ENCODE measurements at places on chromosomes 12 and 14. TPM values are rescaled to one million over a fixed set of nuclear protein-coding genes. Genes with fewer than 3 reads are reported as not detected.

DNA sequence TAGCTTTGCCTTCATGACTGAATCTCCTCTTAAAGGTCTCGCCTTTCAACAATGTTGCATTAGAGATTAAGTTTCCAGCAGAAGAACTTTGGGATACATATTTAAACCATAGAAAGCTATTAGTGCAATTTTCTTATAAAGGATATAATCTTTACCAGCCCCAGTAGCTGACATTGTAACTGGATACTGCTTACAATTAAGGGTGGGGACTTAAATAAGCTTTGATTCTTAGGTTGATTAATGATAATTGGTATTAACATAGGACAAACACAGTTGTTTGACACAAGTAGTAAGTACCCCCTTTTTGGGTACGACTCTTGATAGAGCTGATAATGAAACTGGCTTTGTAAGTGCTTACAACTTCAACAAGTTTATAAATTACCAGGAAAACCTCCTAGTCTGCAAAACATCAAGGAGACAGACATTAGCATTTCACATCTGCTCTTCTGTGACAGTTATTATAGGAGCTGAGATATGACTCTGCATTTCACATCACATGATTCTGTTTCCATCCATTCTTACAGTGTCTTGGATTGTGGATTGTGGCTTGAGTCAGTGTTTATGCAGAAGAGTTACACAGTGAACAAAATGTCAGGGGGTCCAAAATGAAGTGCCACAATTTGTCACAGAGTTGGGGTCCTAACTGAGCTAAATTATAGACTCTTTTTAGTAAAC, 249.1 kb upstream of the E2F7 start:
- no peaks in the 10 kb centered on the region for H3K36me3 ChIP-seq
- H3K4me3 ChIP-seq: no peak overlapping the region
- peaks cover 5% of the 10 kb centered on the region for H3K4me1 ChIP-seq
- no peaks in the 10 kb centered on the region for H3K27me3 ChIP-seq

GRCh38 chr12:67112586-67112985, 156.6 kb upstream of the CAND1 start:
- no peaks in the 10 kb centered on the region for H3K36me3 ChIP-seq
- H3K4me3 ChIP-seq: no peak overlapping the region
- no peaks in the 10 kb centered on the region for H3K27me3 ChIP-seq
- H3K4me1 ChIP-seq: no peaks in the 10 kb centered on the region
- no peak for DNase-seq
- H3K27ac ChIP-seq: no peak overlapping the region

DNA sequence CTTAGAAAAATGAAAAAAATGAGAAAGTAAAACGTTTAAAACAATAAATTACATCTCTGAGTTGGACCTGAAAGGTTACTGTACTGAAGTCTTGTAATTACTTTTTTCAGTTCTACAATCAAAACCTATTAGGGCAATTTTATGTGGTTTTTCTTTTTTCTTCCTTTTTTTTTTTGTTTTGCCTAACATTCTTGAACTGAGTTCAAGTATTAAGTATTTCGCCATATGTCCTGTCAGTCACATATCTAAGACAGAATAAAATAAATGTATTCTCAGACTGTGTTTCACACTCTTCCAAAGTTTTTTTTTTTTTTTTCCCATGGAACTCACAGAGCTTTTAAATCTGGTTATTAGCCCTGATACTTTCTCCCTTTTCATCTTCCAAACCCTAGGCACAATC, 172.0 kb downstream of the BCAT1 start:
- no peak overlapping the region for H3K27ac ChIP-seq
- H3K4me3 ChIP-seq: no peak overlapping the region
- no peaks in the 10 kb centered on the region for H3K36me3 ChIP-seq

- H3K27ac ChIP-seq: no peak overlapping the region
- DNase-seq: no peak
- no peak overlapping the region for H3K4me3 ChIP-seq
Observed at GRCh38 chr12:2893007-2893406, 2.3 kb downstream of the TULP3 start.

- no peak overlapping the region for H3K4me3 ChIP-seq
- no peaks in the 10 kb centered on the region for H3K36me3 ChIP-seq
- no peak overlapping the region for H3K27ac ChIP-seq
- H3K27me3 ChIP-seq: no peaks in the 10 kb centered on the region
Observed at GRCh38 chr12:115857160-115857920, 420.2 kb downstream of the MED13L start.

- peaks cover 38% of the 10 kb centered on the region for H3K36me3 ChIP-seq
- H3K4me1 ChIP-seq: no peaks in the 10 kb centered on the region
- H3K4me3 ChIP-seq: no peak overlapping the region
- no peak overlapping the region for H3K27ac ChIP-seq
- no peaks in the 10 kb centered on the region for H3K27me3 ChIP-seq
- DNase-seq: no peak
Observed at GRCh38 chr12:49750027-49750995, 9.0 kb downstream of the TMBIM6 start.

DNA sequence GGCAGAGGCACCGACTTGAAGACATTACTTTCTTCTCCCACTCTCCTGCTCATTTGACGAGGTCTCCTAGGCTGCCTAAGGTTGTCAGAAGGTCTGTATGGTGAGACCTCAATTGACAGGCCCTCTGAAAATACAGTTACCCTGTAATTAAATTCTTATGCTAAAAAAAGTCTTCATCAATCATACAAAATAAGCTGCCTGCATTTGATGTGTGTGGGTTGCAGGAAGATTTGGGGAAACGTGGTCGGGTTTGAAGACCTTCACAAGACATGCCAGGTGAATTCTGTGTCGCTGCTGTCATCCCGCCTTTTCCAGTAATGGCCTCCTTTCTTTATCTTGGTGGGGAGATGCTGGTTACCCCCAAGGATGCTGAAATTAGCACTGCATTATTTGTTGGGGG, 299.4 kb downstream of the CACNA1C start:
- H3K4me1 ChIP-seq: no peaks in the 10 kb centered on the region
- H3K27me3 ChIP-seq: no peaks in the 10 kb centered on the region
- H3K36me3 ChIP-seq: no peaks in the 10 kb centered on the region
- H3K4me3 ChIP-seq: no peak overlapping the region

DNA sequence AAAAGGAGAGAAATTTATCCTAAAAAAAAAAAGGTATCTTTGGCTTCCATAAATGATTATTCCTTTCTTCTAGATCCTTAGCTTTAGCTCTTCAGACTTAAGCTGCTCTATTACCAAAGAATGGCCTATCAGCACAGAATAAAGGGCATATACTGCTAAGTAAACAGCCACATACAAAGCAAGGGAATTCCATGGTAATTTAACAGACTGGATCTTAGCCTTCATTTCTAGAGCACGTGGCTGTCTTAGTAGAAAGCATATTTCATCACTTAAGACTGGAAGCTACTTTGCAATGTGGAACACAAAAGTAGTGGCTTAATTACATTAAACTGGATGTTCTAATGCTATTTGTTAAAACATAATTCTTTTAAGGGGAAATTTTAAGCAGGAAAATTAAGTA, 23.1 kb downstream of the TMED10 start:
- no peak overlapping the region for H3K27ac ChIP-seq
- no peaks in the 10 kb centered on the region for H3K4me1 ChIP-seq
- H3K36me3 ChIP-seq: peaks cover 11% of the 10 kb centered on the region

- H3K36me3 ChIP-seq: no peaks in the 10 kb centered on the region
- no peak overlapping the region for H3K27ac ChIP-seq
- no peak overlapping the region for H3K4me3 ChIP-seq
Observed at GRCh38 chr14:99473458-99473857, 7.2 kb downstream of the SETD3 start.

- no peak overlapping the region for H3K27ac ChIP-seq
- no peak overlapping the region for H3K4me3 ChIP-seq
- no peak for DNase-seq
- H3K36me3 ChIP-seq: no peaks in the 10 kb centered on the region
- H3K27me3 ChIP-seq: no peaks in the 10 kb centered on the region
- H3K4me1 ChIP-seq: peaks cover 6% of the 10 kb centered on the region
Observed at GRCh38 chr12:47770086-47770726, 2.8 kb upstream of the SLC48A1 start.

DNA sequence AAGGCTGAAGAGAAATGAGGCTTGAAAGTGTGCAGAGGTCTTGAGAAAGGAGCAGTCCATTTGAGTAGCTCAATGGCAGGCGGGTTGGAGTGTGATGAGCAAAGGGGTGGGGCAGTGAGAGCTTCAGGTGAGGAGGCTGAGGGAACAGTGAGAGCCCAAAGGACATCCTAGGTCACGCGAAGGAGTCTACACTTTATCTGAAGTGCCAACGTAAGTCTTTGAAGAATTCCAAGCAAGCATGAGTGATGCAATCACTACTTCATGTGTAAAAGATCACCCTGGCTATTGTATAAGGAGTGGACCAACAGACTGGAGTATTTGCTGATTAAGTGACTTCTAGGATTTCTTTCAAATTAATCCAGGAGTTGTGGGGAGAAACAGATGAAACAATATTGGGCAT, 159.9 kb upstream of the HIF1A start:
- H3K4me1 ChIP-seq: peaks cover 6% of the 10 kb centered on the region
- H3K27me3 ChIP-seq: no peaks in the 10 kb centered on the region
- H3K4me3 ChIP-seq: no peak overlapping the region
- DNase-seq: no peak

GRCh38 chr14:64983439-64984310, 3.0 kb upstream of the FNTB start:
- H3K4me1 ChIP-seq: peaks cover 4% of the 10 kb centered on the region
- DNase-seq: no peak
- H3K4me3 ChIP-seq: peak overlapping the region; percentile 60
- no peaks in the 10 kb centered on the region for H3K27me3 ChIP-seq
- no peaks in the 10 kb centered on the region for H3K36me3 ChIP-seq

GRCh38 chr12:42698213-42698612, 108.7 kb upstream of the PRICKLE1 start:
- peaks cover 1% of the 10 kb centered on the region for H3K36me3 ChIP-seq
- H3K27me3 ChIP-seq: no peaks in the 10 kb centered on the region
- no peak overlapping the region for H3K27ac ChIP-seq
- DNase-seq: no peak
- peaks cover under 1% of the 10 kb centered on the region for H3K4me1 ChIP-seq

GRCh38 chr12:11717519-11717961, 68.1 kb downstream of the ETV6 start:
- no peak overlapping the region for H3K27ac ChIP-seq
- H3K4me3 ChIP-seq: no peak overlapping the region
- H3K4me1 ChIP-seq: peaks cover 10% of the 10 kb centered on the region
- no peaks in the 10 kb centered on the region for H3K36me3 ChIP-seq
- H3K27me3 ChIP-seq: no peaks in the 10 kb centered on the region

DNA sequence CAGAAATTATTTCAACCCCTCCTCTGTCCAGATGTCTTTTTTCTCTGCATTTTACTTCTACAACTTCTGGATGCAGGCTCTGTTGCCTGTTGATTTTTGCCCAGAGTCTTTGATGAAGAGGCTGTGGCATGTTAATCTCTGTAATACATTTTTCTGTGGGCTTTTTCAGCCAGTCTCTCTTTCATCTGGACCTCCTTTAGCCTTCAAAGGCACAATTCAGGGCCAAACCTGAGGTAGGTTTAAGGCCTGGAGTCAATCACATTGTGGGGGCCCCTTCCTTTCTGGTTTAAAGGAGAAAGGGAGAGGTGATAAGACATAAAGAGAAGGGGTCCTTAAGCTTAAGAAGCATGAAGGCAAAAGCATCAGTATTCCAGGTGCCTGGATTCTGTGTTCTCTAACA, 553.7 kb downstream of the FLRT2 start:
- no peak for DNase-seq
- H3K27ac ChIP-seq: no peak overlapping the region
- peaks cover 3% of the 10 kb centered on the region for H3K36me3 ChIP-seq
- no peaks in the 10 kb centered on the region for H3K27me3 ChIP-seq

- no peaks in the 10 kb centered on the region for H3K27me3 ChIP-seq
- H3K36me3 ChIP-seq: no peaks in the 10 kb centered on the region
- H3K4me1 ChIP-seq: no peaks in the 10 kb centered on the region
- no peak for DNase-seq
- H3K27ac ChIP-seq: no peak overlapping the region
Observed at GRCh38 chr14:20413744-20414082, 412 bp upstream of the TEP1 start.

- no peaks in the 10 kb centered on the region for H3K27me3 ChIP-seq
- H3K36me3 ChIP-seq: peaks cover 14% of the 10 kb centered on the region
- peak overlapping the region; percentile 56 for H3K27ac ChIP-seq
- DNase-seq: peak; percentile 67
- peaks cover 10% of the 10 kb centered on the region for H3K4me1 ChIP-seq
- no peak overlapping the region for H3K4me3 ChIP-seq
Observed at GRCh38 chr12:13595536-13596443, 385.6 kb downstream of the GRIN2B start.

DNA sequence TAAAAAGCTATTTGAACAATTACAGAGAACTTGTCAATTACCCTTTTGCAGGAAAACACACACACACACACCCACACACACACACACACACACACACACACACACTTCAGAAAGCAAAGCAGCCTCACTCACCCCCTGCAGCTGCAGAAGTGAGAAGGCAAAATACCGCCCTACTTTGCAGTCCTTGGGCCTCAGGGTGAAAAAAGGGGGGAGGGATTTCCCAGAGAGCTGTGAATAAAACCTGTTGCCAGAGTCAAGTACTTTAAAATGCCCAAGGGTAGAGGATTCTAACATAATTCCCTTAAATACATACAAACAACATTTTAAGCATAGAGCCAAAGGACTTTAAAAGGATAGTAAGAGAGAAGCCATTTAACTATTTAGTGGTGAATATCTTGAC, 285.9 kb downstream of the MDGA2 start:
- H3K36me3 ChIP-seq: no peaks in the 10 kb centered on the region
- DNase-seq: peak; percentile 47
- H3K4me3 ChIP-seq: no peak overlapping the region
- H3K27ac ChIP-seq: no peak overlapping the region
- no peaks in the 10 kb centered on the region for H3K27me3 ChIP-seq
- H3K4me1 ChIP-seq: no peaks in the 10 kb centered on the region

GRCh38 chr12:123126294-123127181, 24.4 kb downstream of the PITPNM2 start:
- no peaks in the 10 kb centered on the region for H3K27me3 ChIP-seq
- H3K27ac ChIP-seq: no peak overlapping the region
- no peak for DNase-seq
- H3K4me1 ChIP-seq: no peaks in the 10 kb centered on the region
- no peak overlapping the region for H3K4me3 ChIP-seq

GRCh38 chr12:58741226-58741625, 179.1 kb downstream of the LRIG3 start:
- no peaks in the 10 kb centered on the region for H3K27me3 ChIP-seq
- H3K4me3 ChIP-seq: no peak overlapping the region
- no peak for DNase-seq
- H3K27ac ChIP-seq: no peak overlapping the region

- H3K4me3 ChIP-seq: no peak overlapping the region
- no peaks in the 10 kb centered on the region for H3K36me3 ChIP-seq
- peak; percentile 21 for DNase-seq
- H3K4me1 ChIP-seq: no peaks in the 10 kb centered on the region
Observed at GRCh38 chr12:2666411-2666810, 128.4 kb upstream of the FKBP4 start.

GRCh38 chr12:25887367-25887766, 71.1 kb upstream of the RASSF8 start:
- H3K4me3 ChIP-seq: no peak overlapping the region
- no peaks in the 10 kb centered on the region for H3K27me3 ChIP-seq
- no peak for DNase-seq
- peaks cover 8% of the 10 kb centered on the region for H3K36me3 ChIP-seq
- peaks cover 2% of the 10 kb centered on the region for H3K4me1 ChIP-seq
- H3K27ac ChIP-seq: no peak overlapping the region

PTPRR gene
- total RNA-seq: 0.22 TPM

SLC10A1 gene
- total RNA-seq: not detected

RPGRIP1 gene
- 0.59 TPM for total RNA-seq

GDF3 gene
- total RNA-seq: 9.1 TPM

NID2 gene
- total RNA-seq: 6.6 TPM

IL23A gene
- 1.5 TPM for total RNA-seq

CACNA1C gene
- 0.81 TPM for total RNA-seq

MYF6 gene
- total RNA-seq: not detected

PTMS gene
- 422 TPM for total RNA-seq

SELPLG gene
- 0.09 TPM for total RNA-seq

PALS1 gene
- 18.0 TPM for total RNA-seq

GPD1 gene
- 0.70 TPM for total RNA-seq

PTPRO gene
- 0.52 TPM for total RNA-seq

BHLHE41 gene
- total RNA-seq: 0.33 TPM

VDR gene
- total RNA-seq: 0.70 TPM

PAX9 gene
- total RNA-seq: not detected

All from H9 (cell line).